ENCODE measurements at places on chromosomes 7 and 10.

GRCh38 chr10:64626924-64627323 is 1105.7 kb downstream of the REEP3 start:
- no peak for DNase-seq

DNA sequence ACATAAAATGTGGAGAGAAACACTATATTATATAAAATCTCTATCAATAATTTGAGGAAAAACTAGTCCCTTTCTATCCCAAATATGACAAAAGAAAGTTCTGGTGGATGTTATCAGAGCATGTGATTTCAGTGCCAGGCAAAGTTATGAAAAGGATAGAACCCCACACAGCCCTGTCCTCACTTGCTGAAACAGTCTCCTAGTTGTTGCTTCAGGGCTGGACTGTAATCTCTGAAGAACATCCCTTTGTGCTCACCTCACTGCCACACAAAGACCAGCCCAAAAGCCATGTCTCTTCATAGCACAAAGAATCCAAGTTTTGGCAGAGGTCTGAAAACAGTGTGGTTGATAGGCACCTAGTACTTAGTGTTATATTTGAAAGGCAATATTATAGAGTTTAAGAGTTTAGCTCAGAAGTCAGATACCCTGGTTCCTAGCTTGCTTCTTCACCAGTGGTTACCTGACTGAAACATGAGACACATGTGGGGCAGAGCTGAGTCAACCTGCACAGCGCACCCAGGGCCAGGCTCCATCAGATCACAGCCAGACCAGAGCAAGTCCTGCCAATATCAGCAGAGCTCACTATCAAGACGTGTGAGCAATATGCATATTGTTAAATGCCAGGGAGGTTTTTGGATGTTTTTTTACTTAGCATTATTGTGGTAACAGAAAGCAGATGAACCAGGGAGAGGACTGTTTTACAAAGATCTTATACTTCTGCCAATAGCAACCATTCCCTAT is 25.0 kb downstream of the CYP3A7 start:
- DNase-seq: no peak

GRCh38 chr10:12503311-12503710 is 154.0 kb downstream of the CAMK1D start:
- DNase-seq: no peak

GRCh38 chr7:139687211-139687954 is 90.4 kb downstream of the HIPK2 start:
- DNase-seq: no peak

- no peak for DNase-seq
Observed at GRCh38 chr7:46162609-46163008, 241.5 kb upstream of the IGFBP3 start.

- no peak for DNase-seq
Observed at GRCh38 chr7:882336-883035, 6.1 kb downstream of the GET4 start.

DNA sequence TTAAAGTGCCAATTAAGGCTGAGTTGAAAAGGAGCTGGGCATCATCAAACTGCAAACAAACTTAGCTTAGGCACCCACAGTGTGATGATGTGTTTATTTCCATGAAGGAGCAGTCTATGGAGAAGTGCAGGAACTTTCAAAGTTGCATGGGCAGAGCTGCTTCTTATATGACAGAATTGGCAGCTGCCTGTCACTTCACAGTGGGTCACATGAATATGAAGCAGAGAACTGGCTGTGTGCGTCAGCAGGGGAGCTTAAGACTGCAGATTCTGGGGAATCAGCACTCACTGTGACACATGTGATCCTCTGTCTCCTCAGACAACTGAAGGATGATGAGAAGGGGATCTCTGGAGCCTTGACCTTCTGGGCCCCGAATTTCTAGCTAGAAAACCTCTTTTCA is 36.6 kb downstream of the RBM28 start:
- DNase-seq: no peak

- DNase-seq: no peak
Observed at GRCh38 chr10:49240946-49241345, 52.8 kb upstream of the TMEM273 start.

DNA sequence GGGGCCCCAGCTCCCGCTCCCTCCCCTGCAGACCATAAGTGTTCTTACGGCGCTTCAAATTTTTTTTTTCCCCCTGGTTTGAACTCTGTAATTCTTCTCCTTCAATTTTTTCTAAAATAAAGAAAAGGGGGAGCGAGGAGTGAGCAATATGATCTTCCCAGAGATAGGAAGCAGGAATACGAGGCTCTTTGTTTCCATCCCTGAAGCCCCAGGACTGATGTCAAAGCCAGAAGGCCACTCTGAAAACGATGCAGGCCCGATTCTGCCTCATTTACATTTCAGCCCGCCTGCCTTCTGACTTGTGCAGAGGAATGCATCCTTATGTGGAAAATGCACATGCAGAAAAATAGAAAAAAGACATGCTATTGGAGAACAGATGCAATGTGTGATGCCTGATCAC is 401.5 kb upstream of the MKI67 start:
- DNase-seq: no peak

DNA sequence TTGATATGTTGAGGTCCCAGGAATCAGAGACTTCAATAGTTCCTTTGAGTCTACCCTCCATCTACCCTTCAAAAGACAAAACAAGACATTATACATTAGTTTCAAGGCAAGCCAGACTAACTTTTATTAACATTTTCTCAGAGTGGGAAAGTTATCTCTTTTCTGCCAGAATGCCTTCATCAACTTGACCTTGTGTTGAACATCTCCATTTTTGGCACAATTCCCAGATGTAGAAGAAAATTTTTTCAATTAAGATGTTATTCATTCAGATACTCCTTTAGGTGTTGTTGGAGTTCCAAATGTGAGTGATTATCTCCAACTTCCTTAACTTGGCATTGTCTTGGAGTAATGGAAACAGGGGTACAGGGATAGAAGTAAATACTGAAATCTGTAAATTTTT is 59.1 kb downstream of the NRF1 start:
- DNase-seq: no peak

DNA sequence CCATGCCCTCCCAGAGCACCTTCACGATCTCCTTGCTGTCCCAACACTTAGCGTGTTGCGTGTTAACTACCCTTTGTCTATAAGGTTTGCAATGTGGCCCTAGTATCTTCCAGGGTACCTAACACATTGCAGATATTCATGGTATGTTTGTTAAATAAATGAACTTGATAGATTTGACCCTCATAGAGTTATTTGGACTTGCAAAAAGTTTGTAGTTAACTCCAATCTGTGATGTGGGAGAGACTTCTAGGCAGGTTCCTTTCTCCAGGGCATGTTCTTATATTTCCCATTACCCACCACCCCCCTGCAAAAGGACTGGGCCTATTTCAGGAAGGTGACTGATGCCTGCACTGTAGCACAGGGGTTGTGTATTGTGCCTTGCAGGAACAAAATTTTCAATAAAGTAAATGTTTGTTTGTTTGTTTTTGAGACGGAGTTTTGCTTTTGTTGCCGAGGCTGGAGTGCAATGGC is 612 bp downstream of the HILPDA start:
- no peak for DNase-seq

GRCh38 chr10:22259280-22259679 is 41.5 kb upstream of the EBLN1 start:
- no peak for DNase-seq

DNA sequence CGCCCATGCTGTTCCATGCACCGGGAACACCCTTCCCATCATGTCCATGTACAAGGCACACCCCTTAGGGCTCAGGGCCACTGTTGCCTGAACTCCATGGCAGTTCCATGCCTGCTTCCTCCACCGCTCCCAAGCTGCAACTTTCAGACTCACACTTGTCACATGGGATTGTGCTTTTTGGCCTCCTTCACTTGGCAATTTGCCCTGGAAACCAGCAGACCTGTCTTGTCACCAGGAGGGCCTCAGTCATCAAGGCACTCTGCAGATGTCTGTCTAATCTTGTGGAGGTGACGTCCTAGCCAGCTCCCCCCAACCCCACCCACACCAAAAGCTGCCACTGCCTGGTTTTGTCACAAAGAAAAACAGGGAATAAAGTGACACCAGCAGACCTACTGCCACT is 47.5 kb downstream of the CARD11 start:
- no peak for DNase-seq

DNA sequence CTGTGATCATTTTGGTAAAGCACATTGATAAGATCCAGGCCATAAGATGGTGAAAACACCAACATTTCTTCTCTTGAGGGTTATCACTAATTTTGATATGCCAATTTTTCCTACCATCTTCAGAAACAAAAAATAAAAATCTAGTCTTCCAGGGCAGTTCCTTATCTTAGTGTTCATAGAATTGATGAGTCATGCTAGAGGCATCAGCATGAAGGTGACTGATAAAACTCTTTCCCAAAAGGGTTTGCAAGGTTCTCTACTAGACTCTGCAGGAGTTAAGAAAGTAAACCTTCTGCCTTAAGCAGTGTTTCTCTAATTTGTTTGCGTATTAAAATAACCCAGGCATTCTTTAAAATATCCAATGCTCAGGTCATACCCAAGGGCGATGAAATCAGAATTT is 483.1 kb upstream of the CNTNAP2 start:
- DNase-seq: no peak

DNA sequence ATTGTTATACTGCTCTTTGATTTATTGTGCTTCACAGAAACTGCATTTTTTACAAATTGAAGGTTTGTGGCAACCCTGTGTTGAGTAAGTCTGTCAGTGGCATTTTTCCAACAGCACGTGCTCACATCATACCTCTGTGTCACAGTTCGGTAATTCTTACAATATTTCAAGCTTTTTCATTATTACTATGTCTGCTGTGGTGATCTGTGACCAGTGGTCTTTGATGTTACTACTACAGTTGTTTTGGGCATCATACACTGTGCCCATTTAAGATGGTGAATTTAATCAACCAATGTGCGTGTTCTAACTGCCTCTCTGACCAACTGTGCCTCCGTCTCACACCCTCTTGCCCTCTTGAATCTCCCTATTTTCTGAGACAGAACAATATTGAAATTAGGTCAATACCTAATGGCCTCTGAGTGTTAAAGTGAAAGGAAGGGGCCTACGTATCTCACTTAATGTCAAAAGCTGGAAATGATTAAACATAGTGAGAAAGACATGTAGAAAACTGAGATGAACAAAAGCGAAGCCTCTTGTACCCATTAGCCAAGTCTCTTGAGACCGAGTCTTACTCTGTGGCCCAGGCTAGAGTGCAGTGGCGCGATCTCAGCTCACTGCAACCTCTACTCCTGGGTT is 20.2 kb upstream of the ASL start:
- peak; percentile 40 for DNase-seq

DNA sequence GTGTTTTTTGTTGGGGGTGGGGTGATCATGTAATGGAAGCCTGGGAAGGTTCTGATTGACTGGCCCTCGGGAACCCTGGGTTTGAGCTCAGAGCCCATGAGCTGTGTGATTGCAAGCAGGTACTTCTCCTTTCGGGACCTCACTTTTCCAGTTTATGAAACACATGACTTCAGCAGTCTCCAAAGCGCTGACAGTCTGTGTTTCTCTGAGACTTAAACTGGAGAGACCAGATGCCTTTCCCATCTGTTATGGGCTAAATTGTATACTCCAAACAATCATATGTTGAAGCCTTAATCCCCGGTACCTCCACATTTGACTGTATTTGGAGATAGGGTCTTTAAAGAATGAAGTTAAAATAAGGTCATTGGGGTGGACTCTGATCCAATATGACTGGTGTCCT is 493.6 kb downstream of the GALNT17 start:
- DNase-seq: no peak

DNA sequence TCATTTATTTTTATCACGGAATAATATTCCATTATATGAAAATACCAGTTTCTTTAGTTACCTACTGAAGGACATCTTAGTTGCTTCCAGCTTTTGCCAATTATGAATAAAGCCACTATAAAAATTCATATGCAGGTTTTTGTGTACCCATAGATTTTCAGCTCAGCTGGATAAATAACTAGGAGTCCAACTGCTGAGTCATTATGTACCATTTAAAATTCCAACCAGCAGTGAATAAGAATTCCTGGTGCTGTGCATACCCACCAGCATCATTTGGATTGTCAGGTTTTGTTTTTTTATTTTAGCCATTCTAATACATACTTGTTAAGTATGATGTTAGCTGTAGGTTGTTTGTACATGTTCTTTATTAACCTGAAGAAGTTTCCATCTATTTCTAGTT is 14.5 kb downstream of the FAM24B start:
- DNase-seq: no peak

DNA sequence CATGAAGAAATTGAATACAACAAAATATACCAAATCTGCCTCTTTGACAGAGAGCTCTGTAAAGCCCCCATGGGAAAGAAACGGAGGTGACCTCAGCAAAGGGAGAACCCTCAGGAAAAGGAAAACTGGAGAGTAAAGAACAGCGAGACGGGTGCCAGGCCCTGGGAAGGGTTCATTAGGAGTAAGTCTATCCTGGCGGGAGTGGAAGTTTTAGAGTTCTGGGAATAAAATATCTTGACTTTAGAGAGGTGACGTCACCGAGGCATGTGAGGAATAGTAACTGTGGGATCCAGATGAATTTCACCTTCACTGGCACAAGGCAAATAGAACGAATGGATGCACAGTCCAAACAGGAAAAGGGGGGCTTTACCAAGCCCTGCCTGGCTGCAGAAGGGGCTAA is 362.8 kb upstream of the IGFBP3 start:
- no peak for DNase-seq

DNA sequence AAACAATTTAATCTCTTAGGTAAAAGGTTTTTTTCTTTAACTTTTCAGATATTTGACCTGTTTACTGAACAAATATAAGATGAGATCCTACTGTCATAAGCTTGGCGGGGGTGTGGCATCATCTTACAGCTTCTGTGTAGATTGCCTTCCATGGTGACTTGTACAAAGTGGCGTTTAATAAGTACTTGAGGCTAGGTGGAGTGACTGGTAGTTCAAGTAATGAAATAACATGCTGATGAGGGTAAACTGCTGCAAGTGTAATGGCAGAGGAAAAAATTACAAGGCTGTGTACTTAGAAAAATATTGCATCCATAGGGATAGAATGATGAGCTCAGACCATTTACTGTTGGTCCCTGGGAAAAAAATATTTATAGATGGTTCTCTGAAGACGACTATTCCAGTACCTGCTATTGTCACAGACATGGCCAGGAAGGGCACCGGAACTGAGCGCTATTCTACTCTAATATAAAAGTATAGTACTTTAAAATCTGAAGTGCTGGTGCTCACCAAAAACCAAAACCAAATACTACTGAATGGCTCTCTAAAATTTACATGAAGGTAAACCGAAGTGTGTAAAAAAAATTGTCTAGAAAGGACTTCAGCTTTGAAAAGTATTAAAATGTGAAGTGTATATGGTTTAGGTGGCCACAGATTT is 42.4 kb downstream of the DNAH11 start:
- no peak for DNase-seq

GRCh38 chr10:35720366-35720765 is 78.3 kb upstream of the FZD8 start:
- DNase-seq: no peak

DNA sequence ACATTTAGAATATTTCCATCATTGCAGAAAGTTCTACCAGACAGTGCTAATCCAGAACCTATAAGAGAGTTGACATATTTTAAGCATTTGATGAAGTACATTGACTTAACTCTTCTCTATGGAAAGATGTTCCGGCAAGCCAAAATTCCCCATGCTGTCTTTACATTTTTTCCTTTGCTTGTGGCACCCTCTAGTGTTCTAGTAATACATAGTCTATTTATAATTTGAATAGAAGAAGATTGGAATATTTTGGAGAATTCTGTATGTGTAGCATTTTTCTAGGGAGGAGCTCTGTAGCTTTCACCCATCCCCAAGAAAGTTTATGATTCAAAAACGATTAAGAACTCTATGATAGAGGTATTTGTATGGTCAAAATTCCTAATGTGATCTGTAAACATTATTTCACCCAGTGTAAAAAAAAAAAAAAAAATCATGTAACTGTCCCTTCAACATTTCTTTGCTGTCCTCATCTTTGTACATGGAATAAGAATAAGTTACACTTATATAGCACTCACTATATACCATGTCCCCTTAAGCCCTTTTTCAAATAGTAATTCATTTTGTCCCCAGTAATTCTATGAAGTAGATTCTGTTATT is 33.2 kb downstream of the NRF1 start:
- no peak for DNase-seq
